ENCODE measurements at places on chromosomes 12 and 14.
A peak's percentile ranks its signal among the peaks of the same experiment; 100 is the strongest.

GRCh38 chr14:51780741-51781140, 79.7 kb upstream of the GNG2 start:
- DNase-seq, result no peak

- DNase-seq, result no peak
Measured at GRCh38 chr12:106839333-106839732, 64.9 kb downstream of the RIC8B start.

- DNase-seq, result no peak
Measured at GRCh38 chr14:66233591-66233990, 252.6 kb upstream of the CCDC196 start.

DNA sequence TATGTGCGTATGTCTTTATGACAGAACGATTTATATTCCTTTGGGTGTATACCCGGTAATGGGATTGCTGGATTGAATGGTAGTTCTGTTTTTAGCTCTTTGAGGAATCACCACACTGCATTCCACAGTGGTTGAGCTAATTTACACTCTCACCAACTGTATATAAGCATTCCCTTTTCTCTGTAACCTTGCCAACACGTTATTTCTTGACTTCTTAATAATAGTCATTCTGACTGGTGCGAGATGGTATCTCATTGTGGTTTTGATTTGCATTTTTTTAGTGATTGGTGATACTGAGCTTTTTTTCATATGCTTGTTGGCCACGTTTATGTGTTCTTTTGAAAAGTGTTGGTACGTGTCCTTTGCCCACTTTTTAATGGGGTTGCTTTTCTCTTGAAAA, 49.7 kb downstream of the FRS2 start:
- no peak for DNase-seq

- DNase-seq, result no peak
Measured at GRCh38 chr14:74549588-74549987, 56.0 kb downstream of the ISCA2 start.

DNA sequence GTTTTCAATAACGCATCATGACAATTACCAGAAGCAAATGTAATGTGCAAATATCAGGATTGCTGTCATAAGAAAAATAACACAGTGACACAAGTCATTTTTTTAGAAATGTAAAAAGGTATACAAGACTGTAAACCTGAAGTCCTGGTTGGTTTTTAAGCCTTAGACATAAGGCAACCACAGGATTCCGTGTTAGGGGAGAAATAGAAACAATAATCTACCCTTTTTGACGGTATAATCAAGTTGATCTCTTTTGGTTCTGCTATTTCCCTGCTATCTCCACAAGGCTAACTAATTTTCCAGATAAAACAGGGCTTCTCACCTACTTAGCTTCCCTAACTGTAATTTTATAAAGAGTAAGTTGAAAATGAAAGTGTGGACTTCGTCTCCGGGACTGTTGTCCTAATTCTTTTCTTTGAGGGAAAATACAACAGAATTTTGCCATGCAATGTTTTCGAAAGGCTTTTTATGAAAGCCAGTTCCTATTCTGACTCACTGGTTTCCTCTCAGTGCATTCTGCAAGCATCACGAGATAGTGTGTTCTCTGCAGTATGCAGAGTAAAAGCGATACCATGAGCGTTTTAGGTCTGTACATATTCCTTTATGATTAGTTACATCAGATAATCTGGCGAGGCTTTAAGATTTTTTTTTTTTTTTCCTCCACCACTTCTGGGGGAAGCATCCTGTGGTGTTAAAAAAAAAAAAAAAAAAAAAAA, 10.6 kb downstream of the MYO1H start:
- peak; percentile 78 for DNase-seq

DNA sequence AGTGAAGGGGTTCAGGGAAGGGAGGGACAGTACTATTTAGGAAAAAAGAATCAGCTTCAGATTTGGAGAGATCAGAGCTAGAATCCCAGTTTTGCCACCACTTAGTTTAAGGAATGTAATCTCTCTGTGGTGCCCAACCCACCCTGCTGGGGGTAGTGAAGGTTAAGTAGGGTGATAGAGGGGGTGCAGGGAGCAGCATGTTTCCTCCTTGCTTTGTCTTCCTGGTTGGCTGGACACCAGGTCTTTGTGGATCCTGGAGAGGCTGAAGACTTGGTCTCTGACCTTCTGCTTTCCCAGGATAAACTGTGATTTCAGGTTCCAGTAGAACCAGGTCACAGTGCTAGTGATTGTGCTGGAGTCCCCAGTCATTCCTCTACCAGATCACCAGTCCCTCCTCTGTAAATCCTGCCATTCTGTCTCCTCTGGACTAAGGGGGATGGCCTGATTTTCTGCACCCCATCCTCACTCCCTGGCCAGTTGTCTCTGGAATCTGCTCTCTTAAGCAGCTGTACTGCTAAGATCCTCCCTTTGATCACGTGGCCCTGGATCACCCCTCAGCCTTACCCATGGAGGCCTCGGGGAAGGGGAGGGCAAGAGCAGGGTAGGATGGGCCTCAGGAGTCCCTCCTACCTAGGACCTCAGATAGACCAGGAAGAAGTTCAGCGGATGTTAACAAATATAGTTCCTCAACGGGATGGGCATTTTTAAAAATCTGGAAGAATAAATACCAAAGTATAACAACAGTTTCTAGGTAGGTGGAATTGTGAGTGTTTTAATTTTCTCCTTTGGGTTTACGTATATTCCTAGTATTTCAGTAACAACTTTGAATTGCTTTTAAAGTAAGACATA, 3.1 kb downstream of the MAP3K12 start:
- DNase-seq, result peak; percentile 78

DNA sequence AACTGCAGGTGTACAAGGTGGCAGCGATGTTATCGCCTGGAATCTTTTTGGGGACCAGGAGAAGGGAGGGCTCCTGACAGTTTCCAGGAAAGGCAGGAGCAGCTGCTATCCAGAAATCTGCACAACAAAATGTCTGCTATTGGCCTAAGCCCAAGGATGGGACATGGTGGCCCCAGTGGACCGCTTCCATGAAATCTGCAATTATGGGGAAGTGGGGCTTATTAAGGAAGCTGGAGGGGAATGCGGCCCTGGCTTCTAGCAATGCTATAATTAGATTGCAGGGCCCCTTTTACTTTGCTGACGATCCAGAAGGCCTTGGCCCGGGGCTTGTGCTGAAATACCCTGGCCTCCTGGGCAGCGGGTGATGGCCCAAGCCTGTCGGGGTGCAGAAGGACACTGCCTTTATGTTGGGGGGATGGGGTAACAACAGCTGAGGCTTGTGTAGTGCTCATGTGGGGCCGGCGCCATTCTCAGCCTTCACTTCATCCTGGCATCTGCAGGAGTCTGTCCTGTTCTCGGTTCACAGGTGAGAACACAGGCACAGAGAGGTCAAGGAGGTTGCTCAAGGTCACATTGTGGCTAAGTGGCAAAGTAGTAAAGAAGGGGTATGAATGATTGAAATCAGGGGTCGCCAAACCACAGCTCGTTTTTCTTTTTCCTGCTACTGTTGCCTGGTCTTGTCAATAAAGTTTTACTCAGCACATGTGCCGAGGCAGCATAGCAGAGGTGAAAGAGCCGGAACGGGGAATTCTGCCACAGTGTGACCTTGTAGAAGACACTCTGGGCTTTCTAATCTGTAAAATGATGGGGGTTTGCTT, 153.5 kb downstream of the RBM19 start:
- no peak for DNase-seq
